ENCODE measurements at places on chromosomes 5 and 9.

DNA sequence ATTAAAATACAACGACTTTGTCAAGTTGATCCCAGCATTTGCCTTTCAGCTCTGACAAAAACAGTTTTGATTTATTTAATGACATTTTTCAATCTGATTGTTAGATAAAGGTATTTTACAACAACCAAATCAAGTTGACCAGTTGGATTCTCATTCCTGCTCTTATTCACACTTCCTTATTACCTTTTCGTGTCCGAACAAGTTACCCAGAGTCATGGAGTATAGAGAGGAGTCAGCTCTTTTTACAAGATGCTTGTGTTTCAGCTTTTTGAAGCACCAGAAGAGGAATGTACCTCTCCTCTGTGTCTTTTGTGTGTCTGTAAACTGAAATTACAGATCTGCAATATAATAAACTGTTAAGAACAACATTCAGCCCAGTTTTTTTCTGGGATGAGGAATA is 151.3 kb upstream of the TMEM161B start:
- no peak for DNase-seq

- no peak for DNase-seq
Observed at GRCh38 chr5:2433086-2433485, 318.4 kb downstream of the IRX2 start.

- DNase-seq, result no peak
Observed at GRCh38 chr9:130908878-130909355, 12.3 kb upstream of the QRFP start.

DNA sequence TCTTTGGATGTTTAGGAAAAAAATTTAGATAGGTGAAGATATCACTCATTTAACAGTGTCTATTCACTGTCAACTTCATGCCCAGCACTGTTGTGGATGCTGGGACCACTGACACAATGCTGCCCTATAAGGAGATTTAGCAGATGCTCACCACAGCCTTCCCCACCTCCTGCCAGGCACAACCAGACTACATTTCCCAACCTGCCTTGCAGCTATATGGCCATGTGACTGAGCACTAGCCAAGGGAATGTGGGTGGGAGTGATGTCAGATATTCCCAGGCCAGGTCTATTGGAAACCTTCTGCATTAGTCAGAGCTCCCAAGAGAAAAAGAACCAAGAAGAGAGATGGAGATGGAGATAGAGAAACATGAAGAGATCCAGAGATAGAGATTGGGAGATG is 302.6 kb upstream of the TAS2R1 start:
- no peak for DNase-seq

DNA sequence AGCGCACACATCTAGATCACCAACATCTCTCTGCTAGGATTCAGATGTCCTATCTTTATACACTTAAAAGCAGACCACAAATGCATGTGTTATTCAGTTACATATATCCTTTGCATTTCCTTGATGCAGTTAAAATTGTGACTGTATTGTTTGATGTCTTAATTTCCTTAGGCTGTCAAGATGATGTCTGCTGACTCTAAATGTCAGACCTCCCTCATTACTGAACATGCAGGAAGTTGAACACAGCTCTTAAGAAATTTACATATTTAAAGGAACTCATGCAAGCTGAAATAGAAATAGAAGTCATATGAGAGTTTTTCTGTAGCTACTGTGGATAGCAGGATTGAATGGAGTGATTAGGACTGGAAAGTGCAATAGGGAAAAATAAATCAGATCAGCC is 336.5 kb upstream of the SEMA6A start:
- DNase-seq, result no peak

GRCh38 chr9:77647267-77648233 is 572 bp downstream of the GNA14 start:
- no peak for DNase-seq

DNA sequence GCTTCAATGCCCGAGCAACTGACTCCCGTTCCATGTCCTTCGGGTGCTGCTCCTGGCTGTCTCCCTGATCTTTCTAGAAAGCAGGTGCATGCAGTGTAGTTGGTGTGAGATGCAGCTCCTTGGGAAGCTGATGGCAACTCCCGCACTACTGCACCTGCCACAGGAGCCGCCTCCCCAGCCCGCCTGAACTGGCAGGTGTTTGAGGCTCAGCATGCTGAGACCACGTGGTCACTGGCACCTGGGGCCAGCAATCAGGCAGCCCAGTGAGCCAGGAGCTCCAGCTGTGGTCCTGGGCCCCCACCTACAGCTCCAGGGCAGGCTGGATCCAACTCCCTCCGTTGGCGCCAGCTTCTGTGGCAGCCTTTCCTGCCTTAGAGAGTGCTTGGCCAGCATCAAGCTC is 111.5 kb downstream of the ICE1 start:
- no peak for DNase-seq

DNA sequence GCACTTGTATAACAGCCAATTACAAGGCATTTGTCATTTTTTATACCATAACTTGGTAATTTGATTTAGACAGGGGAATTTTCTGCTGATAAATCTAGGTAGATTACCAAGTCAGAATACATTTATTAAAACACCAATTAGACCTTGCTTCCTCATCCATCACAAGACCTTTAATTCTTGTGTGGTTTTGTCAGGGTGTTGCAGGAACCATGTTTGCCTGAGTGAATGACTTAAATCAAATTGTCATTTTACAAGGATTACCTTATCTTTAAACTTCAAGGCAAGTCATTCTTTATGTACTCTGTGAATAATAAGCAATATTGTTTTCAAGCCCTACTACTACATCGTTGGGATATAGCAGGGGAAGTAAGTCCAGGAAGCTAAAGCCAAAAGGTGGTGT is 257.7 kb downstream of the KCTD16 start:
- no peak for DNase-seq

DNA sequence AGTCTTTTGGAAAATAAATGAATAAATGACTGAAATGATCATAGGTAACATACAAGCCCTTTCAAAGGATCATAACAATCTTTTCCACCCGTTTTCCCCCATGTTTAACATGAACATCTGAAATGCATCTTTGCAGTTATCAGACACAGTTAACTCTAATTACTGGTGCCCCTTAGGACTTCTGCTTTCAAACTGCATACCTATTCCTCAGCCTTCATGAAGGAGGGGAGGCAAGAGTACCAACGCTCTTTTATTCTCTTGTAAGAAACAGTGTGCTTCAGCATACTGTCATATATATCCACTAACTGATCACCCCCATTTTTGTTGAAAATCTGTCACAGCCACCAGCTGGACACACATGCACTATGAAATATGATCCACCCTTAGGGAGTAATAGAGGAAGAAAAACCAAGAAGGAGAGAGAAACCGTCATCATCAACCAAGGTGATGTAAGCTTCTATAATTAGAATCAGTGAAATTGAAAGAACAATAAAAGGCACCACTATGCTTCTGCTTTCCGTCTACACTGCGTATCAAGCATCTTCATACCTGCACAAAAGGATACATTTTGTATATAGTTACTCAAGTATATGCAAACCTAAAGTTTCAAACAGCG is 98.7 kb downstream of the RAPGEF6 start:
- no peak for DNase-seq

DNA sequence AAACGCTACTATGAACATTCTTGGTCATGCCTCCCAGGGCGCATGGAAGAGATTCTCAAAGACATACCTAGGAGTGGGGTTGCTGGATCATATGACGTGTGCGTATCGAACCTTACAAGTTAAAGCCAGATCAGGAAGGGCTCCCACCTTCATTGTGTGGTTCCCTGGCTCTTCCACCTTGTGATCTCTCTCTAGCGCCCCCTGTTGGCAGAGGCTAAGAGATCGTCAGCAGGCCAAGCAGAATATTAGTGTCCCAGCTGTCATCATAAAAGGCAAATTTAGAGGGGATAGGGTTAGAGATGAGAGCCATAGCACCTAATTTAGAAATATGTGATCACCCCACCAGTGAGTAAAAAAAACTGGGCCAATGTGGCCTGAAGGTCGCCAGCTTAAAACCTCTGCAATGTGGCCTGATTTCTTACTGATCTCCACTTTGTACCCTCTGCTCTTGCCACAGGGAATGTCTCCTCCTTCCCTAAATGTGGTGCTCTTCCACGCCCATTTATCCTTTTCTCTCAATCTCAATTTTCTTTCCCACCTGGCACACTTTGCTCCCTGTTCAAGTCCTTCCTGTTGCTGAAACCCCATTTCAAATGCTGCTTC is 91.7 kb upstream of the SHB start:
- DNase-seq, result peak; percentile 75

DNA sequence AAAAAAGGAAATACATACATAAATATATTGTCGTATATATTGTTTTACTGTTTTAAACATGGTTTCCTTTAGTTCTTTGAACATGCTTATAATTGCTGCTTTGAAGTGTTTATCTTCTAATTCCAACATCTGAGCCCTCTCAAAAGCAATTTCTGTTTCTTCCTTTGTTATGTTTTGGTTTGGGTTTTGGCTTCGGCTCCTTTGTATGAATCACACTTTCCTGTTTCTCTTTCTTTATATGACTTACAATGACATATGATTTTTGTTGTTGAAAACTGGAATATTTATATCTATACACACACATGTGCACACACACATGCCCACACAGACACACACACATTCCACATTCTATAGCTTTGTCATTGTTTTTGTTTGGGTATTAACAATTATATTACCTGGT is 1206.7 kb downstream of the CDH12 start:
- no peak for DNase-seq

DNA sequence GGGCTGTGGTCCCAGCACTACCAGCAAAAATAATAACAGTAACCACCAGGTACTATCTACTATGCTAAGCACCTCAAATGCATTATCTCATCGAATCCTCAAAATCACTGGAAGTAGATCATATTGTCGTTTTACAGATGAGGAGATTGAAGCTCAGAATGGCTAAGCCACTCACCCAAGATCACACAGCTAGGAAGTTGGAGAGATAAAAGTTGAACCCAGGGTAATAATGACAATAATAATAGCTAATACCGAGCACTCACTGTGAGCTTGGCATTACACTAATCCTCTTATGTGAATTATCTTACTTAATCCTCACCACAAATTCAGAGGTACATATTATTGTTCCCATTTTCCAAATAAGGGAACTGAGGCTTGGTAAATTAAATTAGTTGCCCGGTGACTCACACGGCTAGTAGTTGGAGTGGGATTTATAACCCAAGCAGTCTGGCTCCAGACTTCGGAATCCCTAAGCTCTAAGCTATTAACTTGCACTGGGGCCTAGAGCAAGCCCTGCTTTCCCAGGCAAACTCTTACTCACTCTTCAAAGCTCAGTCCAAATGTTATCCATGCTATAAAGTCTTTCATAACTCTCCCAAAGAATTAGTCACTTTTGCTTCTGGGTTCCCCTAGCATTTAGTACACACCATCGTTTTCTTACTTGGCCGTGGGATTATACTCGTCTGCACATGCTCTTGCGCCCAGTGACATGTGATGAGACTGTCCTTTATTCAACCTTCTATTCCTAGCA is 3.8 kb downstream of the ARSI start:
- DNase-seq, result no peak

GRCh38 chr9:129919277-129919676 is 84.0 kb downstream of the USP20 start:
- no peak for DNase-seq

DNA sequence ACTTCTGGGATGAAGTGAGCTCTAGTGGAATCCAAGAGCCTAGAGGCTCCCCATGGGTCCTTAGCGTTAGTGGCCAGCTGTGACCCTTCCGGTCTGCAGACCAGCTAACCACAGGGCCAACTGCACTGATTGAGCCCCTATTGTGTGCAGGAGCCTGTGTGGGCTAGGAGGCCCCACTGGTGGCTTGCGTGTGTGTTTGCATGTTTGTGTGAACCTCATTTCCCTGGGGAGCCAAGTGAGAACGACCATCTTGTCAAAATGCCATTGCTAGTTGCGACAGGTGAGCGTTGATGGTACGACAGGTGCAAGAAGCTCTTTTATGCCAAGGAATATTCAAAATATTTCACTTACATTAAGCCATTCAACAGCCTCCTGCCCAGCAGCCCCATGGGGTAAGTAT is 44.1 kb upstream of the ANKRD33B start:
- no peak for DNase-seq

DNA sequence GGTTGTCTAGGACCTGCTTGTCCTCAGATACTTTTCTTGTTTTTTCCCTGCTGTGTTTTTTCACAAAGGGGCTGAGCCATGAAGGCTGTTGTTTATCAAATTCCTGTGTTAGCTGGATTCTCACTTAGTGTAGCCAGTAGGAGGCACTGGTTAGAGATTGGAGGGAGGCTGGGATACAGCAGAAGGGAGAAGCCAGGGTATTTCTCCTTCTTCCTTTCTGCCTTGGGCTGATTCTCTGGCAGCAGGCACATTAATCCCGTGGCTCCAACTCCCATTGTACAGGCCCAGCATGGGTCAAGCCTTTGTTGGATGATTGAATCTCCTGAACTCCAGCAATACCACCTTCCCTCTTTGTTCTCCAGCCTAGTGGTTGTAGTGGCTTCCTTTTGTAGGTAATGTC is 46.4 kb upstream of the FAM170A start:
- DNase-seq, result no peak

- no peak for DNase-seq
Observed at GRCh38 chr9:127121628-127122175, 733 bp downstream of the ANGPTL2 start.

- no peak for DNase-seq
Observed at GRCh38 chr9:108857572-108857971, 1.8 kb upstream of the ACTL7B start.

DNA sequence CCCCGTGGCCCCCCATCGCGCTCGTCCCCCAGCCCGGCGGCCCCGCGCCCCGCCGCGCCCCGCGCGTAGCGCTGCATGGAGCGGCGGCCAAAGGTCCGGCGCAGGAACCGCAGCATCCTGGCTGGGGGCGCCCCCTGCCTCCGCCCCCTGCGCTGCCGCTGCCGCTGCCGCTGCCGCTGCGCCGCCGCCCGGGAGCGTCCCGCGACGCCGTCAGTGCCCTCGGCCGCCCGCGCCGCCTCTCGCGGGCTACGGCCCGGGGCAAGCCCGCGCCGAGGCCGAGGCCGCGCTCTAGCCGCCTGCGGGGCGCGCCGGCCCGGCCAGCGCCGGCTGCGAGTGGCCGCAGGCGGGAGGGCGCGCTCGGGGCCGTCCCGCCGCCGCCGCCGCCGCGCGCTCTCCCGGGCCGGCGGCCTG is 523 bp downstream of the EPB41L4B start:
- DNase-seq, result no peak

- DNase-seq, result no peak
Observed at GRCh38 chr9:106478312-106478711, 384.7 kb upstream of the ZNF462 start.

GRCh38 chr9:124426361-124426760 is 11.1 kb upstream of the PSMB7 start:
- DNase-seq, result no peak

GRCh38 chr5:119301906-119302305 is 53.9 kb upstream of the TNFAIP8 start:
- no peak for DNase-seq

GRCh38 chr5:176545737-176546509 is 3.2 kb upstream of the CDHR2 start:
- no peak for DNase-seq

- DNase-seq, result no peak
Observed at GRCh38 chr9:82903503-82903902, 159.4 kb downstream of the RASEF start.

DNA sequence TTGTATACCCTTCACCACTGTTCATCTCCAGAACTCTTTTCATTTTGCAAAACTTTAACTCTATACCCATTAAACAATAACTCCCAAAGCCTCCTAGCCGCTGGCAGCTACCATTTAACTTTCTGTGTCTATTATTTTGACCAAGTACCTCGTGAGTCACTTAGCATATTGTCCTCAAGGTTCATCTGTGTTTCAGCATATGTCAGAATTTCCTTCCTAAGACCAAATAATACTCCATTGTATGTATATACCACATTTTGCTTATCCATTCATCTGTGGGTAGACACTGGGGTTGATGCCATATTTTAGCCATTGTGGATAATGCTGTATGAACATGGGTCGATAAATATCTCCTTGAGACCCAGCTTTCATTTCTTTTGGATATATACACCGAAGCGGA is 17.4 kb downstream of the ERBIN start:
- DNase-seq, result no peak
